Sciatic nerve (tissue), 2 donors: ENCODE measurements at places on chromosomes 7 and 10.

GRCh38 chr7:108525327-108525984 is 479 bp downstream of the PNPLA8 start:
- DNase-seq = no peak

DNA sequence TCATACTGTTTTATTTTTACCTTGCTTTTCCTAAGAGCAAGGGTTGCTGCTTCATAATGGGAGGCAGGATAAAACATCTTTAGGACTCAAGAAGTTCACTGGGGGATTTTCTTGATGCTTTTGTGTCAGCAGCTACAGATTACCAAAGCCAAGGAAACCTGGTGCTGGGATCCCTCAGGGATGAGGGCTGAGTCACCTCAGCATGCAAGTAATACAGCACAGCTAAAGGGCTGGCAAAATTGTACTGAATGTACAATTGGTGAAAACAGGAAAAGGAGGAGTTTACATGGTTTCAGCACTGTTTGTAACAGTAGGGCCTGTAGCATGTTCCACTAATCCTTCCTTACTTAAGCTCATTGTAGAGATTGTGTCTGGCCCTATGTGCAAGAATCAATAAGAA is 1056.8 kb downstream of the SORCS1 start:
- no peak for DNase-seq

GRCh38 chr10:70664702-70665195 is 7.6 kb upstream of the ADAMTS14 start:
- no peak for DNase-seq

- DNase-seq = no peak
Observed at GRCh38 chr7:40175725-40176510, 41.1 kb downstream of the SUGCT start.

- no peak for DNase-seq
Observed at GRCh38 chr10:132668048-132668394, 117.9 kb downstream of the NKX6-2 start.

- DNase-seq = no peak
Observed at GRCh38 chr10:122279725-122280141, 8.6 kb downstream of the BTBD16 start.

GRCh38 chr10:106280896-106281460 is 883.5 kb downstream of the SORCS1 start:
- no peak for DNase-seq

GRCh38 chr10:119325131-119325530 is 117.8 kb downstream of the GRK5 start:
- no peak for DNase-seq

- DNase-seq = no peak
Observed at GRCh38 chr10:23019633-23020032, 75.7 kb upstream of the MSRB2 start.

- no peak for DNase-seq
Observed at GRCh38 chr7:142301299-142301698, 43.4 kb upstream of the PRSS58 start.

- no peak for DNase-seq
Observed at GRCh38 chr10:2777666-2778355, 289.5 kb upstream of the PFKP start.

- DNase-seq = no peak
Observed at GRCh38 chr7:4798706-4799235, 23.3 kb downstream of the AP5Z1 start.

DNA sequence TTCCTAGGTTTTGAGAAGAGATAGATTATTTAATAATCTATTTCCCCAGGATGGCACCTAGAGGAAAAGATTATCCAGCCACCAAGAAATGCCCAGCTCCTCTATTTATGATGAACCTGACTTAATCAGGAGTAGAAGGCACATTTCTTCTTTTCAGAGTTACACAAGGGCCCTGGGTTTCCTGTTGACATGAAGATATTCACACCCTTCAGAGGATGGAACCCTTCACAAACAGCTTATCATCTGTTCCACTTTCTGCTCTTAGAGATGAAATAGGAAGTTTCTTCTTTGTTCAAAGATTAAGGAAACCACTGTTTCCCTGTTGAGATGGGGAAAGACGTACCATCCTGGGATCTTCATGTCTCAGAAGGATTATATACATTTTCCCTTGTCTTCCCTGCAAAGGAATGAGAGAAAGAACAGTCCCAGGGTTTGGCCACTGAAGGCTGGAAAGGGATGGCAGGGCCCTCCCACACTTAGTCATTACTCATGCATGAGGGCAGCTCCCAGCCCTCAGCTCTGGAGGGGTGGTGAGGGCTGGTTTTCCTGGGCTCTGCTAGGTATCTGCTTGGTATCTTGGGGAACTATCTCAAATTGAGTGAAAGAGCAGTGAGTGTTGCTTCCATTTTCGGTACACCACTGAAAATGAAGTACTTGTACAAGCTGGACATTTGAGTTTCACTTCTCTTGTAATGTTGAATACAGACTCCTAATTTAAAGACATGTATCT is 64.0 kb downstream of the MTPAP start:
- DNase-seq = no peak

- DNase-seq = no peak
Observed at GRCh38 chr10:92747600-92747999, 57.8 kb downstream of the HHEX start.

DNA sequence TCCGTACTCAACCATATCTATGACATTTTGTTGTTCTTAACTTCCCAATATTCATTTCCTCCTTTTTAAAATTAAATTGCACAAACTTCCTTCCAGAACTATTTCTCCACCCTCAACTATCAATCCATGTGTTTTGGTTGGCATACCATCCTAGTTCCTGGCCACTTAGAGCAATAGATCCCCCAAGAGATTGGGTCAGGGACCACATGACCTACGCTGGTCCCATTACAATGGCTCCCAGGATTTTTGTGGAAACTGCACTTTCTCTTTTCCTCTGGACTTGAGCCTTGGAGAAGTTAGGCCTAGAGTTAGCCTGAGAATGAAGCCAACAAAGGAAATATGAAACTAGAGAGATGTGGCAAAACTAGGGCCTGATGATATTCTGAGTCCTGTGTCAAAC is 55.7 kb upstream of the CASD1 start:
- no peak for DNase-seq

GRCh38 chr10:94214481-94214893 is 148.3 kb downstream of the NOC3L start:
- no peak for DNase-seq

DNA sequence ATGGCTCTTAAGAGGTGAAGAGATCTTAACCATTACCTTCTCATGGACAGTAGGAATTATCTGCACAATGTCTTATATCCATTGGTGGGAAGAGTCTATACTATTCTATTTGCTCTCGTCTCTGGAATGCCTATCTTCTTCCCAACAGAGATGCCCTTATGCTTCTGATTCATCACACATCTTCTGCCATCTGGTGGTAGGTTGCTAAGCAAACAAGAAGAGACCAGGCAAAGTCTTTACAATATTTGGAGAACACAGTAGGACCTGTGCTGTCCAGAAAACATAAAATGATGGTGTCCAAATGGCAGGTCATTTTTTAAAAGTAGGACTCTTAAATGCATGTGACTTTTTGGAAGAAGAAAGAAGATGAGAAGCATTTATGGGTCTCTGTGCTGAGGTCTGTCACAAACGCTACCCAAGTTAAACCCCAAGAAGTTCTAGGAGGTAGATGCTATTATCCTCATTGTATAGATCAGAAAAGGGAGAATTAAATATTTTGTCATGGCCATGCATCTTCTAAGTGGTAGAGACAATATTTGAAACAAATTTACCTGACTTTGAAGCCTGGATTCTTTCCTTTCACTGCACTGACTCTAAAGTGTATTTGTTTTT is 67.8 kb upstream of the NXPH1 start:
- no peak for DNase-seq

DNA sequence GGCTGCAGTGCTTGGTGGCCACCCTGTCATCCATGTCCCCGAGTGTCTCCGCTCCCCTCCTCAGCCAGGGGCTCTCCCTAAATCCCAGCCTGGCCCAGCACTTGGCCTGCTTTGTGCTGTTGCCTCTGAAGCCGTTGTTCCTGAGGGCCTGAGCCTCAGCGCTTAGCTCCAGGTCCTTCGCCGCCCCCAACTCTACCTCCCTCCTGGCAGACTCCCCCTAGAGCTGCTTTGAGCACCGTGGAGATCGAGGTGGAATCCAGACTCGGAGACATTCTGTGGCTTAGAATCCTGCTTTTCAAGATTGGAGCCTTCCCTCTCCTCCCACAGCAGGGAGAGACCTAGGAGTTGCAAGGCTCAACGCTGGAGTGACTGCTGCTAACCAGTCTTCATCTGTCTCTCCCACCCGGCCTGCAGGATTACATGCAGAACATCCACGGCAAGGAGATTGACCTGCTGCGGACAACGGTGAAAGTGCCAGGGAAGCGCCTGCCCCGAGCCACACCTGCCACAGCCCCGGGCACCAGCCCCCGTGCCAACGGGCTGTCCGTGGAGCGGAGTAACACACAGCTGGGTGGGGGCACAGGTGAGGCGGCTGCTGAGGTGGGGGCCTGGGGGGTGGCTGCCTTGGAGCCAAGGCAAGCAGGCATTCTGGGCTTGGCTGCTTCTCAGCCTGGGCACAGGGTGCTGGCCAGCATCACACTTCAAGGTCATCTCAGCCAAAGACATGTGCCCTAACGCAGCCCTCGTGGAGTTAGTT is 33.3 kb downstream of the GBX1 start:
- peak; percentile 57 for DNase-seq
